ENCODE measurements at places on chromosomes 2 and 18. TPM values are rescaled to one million over a fixed set of nuclear protein-coding genes. Genes with fewer than 3 reads are reported as not detected.

The SIX3 gene
- total RNA-seq, result not detected

The CCDC148 gene
- total RNA-seq, result 0.23 TPM

The ERBB4 gene
- not detected for total RNA-seq

The CXCR1 gene
- total RNA-seq, result not detected
